ENCODE measurements at places on chromosomes 16 and 17.

GRCh38 chr16:17590711-17591654 is 120.2 kb upstream of the XYLT1 start:
- peak; percentile 49 for DNase-seq

- no peak for DNase-seq
These were observed 23.1 kb downstream of the MRC2 start for GRCh38 chr17:62650587-62650986.

DNA sequence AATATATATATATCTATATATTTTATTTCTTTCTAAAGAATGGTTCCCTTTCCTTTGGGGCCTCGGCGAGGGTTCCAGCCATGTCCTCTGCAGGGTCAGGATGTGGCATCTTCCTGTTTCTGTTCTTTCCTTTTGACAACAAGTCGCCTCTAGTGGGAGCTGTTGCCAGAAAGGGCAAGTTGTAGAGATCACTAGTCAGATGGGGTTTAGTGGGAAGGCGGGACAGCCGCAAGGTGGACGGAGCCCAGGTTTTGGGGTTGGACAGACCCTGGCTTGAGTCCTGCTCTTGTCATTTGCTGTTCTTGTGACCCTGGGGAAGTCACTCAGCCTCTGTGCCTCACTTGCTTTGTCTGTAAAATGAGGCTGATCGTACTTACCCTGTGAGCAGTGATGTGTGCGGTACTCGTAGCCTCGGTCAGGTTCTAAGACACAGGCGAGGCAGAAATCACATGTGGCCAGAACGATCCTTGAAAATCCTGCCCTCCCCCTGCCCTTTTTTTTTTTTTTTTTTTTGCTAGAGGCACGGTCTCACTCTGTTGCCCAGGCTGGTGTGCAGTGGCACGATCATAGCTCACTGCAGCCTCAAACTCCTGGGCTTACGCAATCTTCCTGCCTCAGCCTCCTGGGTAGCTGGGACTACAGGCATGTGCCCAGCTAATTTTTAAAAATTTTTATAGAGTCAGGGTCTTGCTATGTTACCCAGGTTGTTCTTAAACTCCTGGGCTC is 80.1 kb downstream of the ABCC6 start:
- DNase-seq = no peak

GRCh38 chr17:79026376-79027273 is 2.7 kb downstream of the C1QTNF1 start:
- DNase-seq = peak; percentile 74

DNA sequence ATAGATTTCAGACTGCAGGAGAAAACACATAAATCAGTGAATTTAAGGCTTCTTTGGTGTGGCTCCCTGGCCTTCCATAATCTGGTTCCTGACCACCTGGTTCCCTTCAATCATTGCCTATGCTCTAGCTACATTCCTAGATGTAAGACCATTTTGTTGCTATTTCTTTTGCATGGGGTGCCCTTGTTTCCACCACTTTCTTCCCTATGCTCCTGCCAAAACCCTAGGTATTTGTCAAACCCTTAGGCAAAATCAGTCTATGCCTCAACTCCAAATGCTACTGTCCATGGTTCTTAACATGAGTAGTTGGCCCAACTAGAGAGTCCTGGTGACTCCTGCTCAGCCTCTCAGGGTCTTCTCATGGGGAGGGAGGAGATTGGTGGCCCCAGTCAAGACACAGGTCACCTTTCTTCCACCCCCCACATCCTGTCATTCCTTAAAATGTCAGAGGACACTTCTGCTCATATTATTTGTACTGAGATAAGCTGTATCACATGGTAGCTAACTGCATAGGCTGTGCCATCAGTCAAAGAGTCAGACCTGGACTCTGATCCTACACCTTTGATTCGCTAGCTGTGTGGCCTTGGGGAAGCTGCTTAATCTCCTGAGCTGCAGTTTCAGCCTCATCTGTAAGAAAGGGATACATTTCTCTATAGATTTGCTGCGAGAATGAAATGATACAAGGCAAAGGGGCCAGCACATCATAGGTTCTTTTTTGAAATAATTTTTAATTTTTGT is 15.0 kb downstream of the ACSM5 start:
- no peak for DNase-seq

- DNase-seq = no peak
These were observed 23.6 kb downstream of the METTL22 start for GRCh38 chr16:8645141-8645521.

DNA sequence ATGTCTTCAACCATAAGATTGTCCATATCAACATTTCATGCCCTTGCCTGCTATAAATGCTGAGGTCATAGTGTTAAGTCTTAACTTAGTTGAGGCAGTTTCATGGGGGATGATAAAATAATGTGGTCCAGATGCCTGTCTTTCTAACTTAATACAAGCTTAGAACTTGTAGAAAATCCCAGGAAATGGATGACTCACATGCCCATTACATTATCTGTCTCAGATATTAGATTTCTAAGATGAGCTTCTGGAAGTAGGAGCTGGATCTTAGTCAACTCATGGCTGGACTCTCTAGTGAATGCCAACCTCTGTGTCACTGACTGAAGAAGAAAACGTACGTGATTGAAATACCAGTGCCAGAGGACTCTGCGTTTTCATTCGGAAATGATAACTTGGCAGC is 797.5 kb upstream of the EEF2KMT start:
- DNase-seq = no peak

GRCh38 chr16:84207251-84207650 is 16.3 kb downstream of the ADAD2 start:
- no peak for DNase-seq

- DNase-seq = no peak
These were observed 35.3 kb downstream of the LDHD start for GRCh38 chr16:75081179-75081859.

GRCh38 chr16:88507231-88507743 is 54.2 kb downstream of the ZFPM1 start:
- peak; percentile 30 for DNase-seq

- DNase-seq = no peak
These were observed 9.8 kb upstream of the TNRC6C start for GRCh38 chr17:77948690-77949114.

DNA sequence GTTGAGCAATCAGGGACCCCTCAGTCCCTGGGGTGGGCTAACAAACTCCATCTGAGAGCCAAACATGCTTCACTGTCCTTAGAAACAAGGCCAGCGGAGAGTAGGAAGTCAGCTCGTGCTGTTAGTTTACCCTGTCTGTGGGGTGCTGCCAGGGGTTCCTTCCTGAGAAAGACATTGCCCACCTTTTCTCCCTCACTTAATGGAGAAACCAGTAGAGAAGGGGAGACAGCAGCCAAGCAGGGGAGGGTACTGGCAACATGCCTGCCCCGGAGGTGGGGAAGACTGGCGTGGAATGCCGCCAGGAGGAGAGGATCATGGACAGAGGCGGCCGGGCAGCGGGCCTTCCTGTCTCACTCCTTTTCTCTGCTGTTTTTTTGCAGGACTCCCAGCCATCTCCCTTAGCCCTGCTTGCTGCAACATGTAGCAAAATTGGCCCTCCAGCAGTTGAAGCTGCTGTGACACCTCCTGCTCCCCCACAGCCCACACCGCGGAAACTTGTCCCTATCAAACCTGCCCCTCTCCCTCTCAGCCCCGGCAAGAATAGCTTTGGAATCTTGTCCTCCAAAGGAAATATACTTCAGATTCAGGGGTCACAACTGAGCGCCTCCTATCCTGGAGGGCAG is 19.9 kb downstream of the SP2 start:
- DNase-seq = no peak

- DNase-seq = peak; percentile 86
These were observed 593 bp upstream of the HEXIM1 start for GRCh38 chr17:45147581-45148182.

- DNase-seq = peak; percentile 86
These were observed 110.9 kb downstream of the XYLT1 start for GRCh38 chr16:17359788-17360390.

DNA sequence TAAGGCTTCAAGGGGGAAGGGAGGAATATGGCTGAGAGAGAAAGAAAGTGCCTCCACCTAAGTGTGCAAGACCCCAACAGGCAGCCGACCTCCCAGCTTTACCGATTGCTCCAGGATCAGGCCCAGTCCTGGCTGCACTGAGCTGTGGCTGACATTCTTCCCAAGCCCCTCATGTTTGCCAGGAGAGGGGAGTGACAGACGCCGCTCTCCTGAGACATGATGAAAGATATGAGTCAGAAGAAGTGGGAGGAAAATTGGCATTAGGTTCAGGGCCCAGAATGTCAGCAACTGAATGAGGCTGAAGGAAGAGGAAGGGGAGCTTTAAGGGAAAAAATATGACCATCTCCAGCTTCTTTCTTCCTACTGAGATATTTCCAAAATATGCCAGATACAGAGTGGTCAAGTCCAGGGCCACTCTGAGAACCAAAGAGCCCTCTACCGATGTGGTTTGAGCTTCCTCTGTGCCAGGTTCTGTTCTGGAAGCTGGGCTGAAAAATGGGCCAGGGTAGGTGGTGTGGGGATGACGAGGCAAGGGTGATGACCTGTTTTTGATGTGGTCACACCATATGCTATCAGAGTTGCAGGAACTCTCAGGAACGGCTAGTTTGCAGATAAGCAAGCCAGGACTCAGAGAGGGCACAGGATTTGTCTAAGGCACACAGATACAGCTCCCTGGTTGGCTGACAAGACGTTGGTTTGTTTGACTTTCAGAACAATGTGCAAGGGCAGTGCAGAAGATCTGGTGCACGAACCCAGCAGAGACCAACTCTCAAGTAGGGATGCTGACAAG is 176.7 kb downstream of the SOX9 start:
- peak; percentile 78 for DNase-seq

- DNase-seq = no peak
These were observed 901 bp downstream of the CDYL2 start for GRCh38 chr16:80803339-80804055.

- no peak for DNase-seq
These were observed 45.1 kb downstream of the SOX9 start for GRCh38 chr17:72165867-72166439.

DNA sequence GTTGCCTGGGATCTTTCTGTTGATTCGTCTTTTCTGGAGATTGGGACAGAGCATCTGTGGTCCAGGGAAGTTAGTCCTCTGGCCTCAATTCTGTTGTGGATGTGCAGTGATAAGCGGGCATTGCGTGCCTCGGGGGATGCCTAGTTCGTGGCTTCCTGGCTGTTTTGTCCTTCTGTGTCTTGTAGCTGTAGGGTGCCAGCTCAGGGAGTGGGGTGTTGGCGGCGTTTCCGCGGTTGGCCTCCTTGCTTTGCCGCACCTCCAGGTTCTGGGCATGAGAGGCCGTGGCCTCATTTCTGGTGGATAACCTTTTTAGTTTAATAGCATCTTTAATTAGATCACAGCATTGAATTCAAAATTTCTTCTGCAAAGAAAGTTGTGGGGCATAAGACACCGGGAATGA is 1.4 kb upstream of the JPT2 start:
- no peak for DNase-seq

- DNase-seq = peak; percentile 85
These were observed 99.8 kb upstream of the CDH5 start for GRCh38 chr16:66266436-66267291.

GRCh38 chr16:81837312-81837751 is 58.2 kb downstream of the PLCG2 start:
- DNase-seq = no peak

DNA sequence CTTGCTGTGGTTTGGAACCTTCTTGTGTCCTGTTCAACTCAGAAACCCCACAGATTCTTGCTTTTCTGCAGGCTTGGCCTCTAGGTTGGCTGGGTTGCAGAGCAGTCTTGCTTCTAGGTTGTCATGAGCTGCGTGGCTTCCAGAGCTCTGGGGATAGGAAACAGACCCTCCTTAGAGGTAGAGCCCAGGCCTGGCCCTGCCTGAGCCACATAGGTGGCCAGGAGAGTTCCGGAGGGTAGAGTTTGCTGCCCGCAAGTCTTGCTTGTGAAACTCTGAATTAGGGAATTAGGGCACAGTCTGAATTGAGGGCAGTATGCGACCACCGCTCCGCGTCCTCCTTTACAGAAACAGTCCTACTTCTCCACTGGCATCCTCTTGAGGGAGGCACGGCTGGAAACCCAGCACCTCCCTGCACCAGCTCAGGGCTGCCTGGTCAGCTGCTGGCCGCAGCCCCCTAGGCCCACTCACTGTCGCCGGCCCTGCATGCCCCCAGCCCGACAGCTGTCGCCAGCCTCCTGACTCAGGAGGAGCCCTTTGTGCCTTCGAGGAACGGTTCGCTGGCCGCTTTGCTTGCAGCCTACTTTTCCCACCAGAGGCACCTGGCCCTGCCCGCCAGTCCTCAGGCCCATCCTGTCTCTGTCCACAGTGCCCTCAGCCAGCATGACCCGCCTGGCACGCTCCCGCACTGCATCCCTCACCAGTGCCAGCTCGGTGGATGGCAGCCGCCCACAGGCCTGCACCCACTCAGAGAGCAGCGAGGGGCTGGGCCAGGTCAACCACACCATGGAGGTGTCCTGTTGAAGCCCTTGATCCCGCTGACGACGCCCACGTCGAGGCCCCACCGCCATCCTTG is 4.3 kb upstream of the SETD6 start:
- no peak for DNase-seq

DNA sequence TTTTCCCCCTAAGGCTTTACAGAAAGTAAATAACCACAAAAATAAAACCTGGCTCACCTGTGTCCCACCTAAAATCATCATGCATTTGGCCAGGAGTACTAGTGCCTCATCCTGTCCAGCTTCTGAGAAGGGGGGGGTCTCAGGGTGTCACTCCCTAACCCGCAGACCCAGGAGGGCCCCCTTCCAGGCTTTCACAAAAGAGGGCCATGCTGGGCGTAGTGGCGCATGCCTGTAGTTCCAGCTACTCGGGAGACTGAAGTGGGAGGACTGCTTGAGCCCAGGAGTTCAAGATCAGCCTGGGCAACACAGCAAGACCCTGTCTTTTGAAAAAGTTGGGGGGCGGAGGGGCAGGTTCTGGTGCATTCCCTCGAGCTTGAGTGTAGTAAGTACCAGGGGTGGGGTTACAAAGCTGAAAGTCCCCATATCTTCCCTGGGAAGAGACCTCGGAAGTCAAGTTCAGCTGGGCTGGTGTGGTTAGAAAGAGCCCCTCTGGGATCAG is 259.3 kb downstream of the PARN start:
- no peak for DNase-seq

DNA sequence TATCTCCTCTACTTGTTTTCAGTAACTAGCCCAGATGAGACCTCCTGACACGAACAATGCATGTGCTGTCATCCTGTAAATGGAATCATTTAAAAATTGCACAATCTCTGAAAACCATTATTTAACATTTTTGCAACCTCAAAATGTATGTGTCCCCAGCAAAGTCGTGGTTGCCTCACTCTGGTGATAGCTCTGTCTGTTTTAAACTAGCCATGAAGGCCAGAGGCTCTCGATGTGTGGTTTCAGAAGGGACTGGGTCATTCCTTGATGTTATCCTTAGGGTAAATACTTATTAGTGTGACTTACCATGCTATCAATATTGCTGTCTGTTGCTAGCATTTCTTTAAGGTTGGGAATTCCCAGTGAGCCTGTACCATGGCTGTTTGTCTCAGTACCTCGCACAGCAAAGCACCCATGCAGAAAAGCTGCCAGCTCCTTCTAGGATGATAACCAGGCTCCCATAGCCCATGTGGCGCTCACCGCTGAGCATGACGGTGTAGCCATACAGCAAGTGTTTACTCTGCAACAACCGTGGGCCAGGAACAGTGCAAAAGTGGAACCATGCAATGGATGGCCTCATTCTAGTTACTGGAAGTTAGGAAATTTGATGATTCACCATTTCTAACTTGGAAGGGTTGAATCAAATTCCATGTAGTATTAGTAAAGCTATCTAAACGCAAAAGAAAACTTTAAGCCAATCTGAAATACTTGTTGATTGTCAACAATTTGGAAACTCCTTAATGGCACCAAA is 2.9 kb upstream of the PGS1 start:
- peak; percentile 95 for DNase-seq

GRCh38 chr17:81202318-81202717 is 20.4 kb downstream of the CEP131 start:
- no peak for DNase-seq

Data from MG63 (cell line).